Cortex of kidney (tissue), 1 donor: ENCODE measurements at places on chromosomes 2 and 18.

- no peak for DNase-seq
Measured at GRCh38 chr2:194002699-194003368, 1654.2 kb upstream of the SLC39A10 start.

GRCh38 chr2:134305109-134305491 lies 51.2 kb downstream of the MGAT5 start:
- DNase-seq = no peak

DNA sequence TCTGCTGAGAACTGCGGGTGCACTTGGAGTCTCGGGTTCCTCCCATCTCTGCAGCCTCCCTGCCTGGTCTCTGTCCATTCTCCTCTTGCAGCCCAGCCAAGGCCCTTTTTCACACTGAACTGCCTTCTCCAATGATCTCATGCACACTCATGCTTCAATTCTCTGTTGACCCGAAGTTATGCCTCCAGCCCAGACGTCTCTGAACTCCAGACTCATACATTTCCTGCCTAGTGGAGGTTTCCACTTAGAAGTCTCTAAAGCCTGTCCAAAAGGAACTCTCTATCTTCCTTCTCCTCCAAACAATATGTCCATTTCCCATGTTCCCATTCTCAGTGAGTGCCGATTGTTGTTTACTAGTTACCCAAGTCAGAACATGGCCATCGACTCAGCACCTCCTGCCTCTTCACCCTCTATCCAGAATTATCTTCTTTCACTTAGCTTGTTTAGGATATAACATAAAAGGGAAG lies 155.2 kb downstream of the IRS1 start:
- DNase-seq = no peak

DNA sequence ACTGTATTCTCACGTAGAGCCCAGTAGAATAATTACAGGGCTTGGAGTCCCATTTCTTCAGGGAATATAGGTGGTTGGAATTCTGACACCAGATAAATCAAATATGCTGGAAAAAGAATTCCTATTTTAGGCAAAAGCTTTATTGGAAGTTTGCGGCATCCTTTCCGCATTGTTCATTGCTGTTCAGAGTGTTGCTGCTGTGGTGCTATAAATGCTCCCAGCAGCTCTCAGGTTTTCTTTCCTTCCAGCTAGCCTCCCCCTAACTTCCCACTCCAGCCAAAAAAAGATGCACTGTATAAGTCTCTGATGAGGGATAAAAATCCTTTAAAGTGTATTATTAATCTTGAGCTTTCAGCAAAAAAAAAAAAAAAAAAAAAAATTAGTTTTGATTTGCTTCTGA lies 25.5 kb upstream of the POLR1B start:
- DNase-seq = no peak

DNA sequence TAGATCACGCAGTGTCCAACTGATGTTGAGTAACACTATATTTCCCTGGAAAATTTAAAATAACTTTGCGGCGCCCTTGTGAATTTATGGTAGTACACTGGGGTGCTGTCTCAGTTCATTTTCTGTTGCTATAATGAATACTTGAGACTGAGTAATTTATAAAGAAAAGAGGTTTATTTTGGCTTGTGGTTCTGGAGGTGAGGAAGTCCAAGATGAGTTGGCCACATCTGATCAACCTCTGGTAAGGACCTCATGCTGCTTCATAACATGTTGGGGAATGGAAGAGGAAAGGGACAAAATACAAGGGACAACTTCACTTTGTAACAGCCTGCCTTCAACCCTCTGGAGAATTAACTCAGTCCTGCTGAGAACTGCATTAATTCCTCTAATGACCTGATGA lies 36.4 kb downstream of the ACTR3 start:
- DNase-seq = no peak

DNA sequence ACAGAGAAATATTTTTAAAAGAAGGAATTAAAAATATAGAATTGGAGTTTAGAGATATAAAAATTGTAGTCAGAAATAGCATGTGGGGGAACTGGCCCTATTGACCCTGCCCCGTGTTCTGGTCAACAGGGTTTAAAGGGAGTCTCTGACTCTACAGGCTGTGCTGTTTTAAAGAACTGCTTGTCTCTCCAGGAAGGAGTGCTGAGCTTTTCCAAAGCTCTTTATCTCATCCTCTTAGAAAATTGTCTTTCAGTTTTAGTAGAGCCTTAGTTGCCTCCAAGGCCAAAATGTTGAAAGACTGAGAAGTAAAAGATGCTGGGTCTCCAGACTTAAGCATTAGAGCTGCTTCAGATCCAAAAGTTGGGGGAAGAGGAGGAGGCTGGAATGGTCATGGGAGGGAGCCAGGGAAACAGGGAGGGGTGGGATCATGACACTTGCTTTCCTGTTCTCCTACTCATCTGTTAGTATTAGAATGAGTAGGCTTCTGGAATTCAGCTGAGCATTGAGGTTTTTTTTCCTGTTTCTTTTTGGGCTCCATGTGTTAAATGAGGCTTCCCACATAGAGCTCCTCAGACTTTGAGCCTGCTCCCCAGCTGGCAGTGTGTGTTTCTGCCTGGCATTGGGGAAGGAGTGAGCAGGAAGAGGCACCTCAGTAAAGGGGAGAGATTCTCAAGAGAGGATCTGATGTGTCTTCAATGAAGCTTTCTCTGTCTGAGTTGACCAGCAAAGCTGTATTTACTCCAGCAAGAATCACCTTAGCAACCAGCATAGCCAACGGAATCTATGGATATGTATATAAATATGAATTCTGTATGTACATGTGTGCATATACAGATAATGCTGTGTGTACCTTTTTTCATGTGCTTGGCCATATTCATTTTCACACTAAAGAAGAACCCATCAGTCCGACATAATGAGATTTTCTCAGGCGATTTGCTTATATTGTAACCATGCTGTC lies 186.8 kb upstream of the FBXO11 start:
- no peak for DNase-seq

DNA sequence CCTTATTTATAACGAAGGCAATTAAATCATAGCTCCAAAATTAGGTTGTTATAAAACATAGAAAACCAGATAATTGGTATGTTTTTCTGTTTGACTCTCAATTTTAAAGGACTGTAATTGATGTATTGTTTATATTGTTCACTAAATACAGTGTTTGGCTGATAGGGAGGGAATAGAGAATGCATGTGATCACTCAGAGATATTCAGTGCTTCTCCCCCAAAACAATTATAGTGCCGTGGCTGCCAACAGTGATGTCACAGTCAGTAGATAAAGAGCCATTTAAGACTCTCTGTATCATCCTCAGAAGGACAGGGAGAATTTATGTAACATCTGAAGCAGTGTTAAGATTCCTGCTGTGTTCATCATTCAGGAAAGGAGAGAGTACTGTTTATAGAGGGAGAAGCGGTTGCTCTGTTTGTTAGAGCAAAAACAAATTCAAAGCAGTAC lies 69.6 kb downstream of the PHLPP1 start:
- no peak for DNase-seq

- no peak for DNase-seq
Measured at GRCh38 chr2:133682906-133683305, 114.6 kb upstream of the NCKAP5 start.
